Activated CD4-positive, CD25-positive, alpha-beta regulatory T cell (primary cell): ENCODE measurements at places on chromosomes 6 and 20.

- no peak for DNase-seq
These were observed 171.1 kb downstream of the ADAT2 start for GRCh38 chr6:143279385-143279784.

DNA sequence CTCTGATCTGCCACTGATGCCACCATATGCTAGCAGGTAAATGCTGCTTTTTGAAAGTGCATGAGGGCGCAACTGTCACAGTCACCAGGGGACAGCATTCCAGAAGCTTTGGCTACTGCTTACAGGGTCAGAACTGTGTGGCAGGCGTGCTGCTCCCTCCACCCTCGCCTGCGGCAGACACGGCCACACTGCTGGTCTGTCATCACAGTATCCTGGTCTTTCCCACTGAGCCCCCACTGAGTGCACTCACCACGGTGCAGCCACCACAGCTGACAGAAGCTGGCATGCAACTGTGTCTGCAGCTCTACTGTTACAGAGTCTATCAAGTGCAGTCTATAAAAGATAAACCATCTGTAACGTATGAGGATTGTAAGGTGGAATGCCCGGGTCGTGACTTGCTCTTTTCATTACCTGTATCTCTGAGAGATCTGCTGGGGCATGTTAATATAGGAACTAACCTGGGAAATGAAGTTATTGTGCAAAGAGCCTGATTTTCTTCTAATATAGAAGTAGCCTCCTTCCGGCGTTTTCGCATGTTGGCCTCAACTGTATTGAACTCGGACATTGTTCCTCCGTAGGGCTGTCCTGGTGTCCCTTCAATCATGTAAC is 24.5 kb downstream of the GCLC start:
- no peak for DNase-seq

GRCh38 chr6:28553986-28554881 is 28.6 kb downstream of the GPX5 start:
- no peak for DNase-seq

DNA sequence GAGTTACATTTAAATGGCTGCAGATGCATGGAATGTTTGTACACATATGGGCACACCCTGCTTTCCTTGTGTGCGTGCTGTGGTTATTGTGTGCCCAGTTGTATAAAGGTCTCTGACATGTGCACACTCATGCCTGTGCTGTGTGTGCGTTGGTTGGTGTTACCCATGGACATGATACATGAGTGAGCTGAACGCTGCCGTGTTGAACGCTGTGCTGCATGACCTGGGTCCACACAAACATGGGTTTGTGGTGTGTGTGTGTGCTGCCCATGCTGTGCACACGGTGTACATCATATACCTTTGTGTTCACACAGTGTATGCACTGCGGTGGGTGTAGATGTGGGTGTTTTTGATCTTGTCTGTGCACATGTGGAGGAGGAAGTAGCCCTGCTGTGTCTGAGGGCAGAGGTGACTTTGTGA is 54.4 kb downstream of the TOX2 start:
- no peak for DNase-seq

- no peak for DNase-seq
These were observed 48.3 kb downstream of the PPP1R16B start for GRCh38 chr20:38853759-38854158.

- no peak for DNase-seq
These were observed 1.4 kb upstream of the DAAM2 start for GRCh38 chr6:39790772-39791171.

DNA sequence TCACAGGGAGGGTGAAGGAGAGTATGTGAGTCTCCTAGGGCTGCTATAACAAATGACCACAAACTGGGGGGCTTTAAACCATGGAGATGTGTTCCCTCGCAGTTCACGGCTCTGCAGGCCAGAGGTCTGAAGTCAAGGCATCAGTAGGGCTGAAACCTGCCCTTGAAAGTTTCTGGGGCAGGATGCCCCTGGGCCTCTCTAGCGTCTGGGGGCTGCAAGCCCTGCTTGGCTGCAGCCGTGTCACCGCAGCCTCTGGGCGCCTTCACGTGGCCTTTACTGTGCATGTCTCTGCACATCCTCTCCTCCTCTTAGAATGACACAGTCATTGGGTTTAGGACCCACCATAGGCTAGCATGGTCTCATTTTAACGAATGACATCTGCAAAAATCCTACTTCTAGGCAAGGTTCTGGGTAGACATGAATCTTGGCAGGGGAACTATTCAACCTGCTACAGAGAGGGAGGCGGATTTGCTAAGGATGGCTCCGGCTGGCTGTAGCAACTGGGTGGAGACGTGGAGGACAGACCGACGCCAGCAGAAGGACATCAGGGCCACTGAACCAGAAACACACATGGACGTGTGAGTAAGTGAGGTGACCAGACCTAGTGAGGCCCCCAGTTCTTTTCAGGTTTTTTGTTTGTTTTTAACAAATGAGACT is 58.6 kb downstream of the PHACTR3 start:
- no peak for DNase-seq

GRCh38 chr6:138372711-138373463 is 4.8 kb upstream of the SMIM28 start:
- no peak for DNase-seq

DNA sequence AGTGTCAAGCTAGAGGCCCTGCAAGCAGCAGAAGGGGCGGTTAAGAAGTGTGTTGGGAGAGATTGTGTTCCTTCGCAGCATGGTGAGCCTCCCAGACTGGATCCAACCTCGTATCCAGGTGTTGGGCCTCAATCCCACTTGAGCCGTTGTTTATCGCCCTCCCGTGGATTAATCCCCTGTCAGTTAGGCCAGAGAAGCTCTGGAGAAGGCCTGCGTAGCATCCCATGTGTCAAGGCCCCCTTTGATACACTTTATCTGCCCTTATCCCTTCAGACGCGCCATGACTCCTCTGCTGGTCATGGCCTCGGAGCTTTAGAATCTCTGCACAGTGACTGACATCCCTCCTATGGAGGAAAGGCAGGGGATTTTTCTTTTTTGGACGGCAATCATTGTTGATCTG is 181.0 kb downstream of the ZFP64 start:
- DNase-seq: no peak

DNA sequence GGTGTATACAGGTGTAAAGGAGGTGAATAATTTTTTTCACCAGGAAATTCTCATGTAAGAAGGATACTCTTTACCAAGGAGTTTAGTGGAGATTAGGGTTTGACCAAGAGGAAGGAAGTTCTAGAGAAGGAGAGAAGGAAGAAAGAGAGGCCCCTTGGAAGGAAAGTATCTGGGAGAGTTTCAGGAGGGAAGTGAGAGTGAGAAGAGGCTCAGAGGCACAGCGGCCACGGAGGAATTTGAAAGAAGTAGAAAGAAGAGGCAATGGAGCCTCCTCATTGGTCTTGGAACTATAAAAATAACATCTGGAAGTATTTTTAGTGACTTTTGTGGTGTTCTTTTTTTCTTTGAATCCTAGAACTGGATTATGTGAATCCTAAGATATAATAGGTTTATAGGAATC is 50.8 kb upstream of the MCUR1 start:
- no peak for DNase-seq

DNA sequence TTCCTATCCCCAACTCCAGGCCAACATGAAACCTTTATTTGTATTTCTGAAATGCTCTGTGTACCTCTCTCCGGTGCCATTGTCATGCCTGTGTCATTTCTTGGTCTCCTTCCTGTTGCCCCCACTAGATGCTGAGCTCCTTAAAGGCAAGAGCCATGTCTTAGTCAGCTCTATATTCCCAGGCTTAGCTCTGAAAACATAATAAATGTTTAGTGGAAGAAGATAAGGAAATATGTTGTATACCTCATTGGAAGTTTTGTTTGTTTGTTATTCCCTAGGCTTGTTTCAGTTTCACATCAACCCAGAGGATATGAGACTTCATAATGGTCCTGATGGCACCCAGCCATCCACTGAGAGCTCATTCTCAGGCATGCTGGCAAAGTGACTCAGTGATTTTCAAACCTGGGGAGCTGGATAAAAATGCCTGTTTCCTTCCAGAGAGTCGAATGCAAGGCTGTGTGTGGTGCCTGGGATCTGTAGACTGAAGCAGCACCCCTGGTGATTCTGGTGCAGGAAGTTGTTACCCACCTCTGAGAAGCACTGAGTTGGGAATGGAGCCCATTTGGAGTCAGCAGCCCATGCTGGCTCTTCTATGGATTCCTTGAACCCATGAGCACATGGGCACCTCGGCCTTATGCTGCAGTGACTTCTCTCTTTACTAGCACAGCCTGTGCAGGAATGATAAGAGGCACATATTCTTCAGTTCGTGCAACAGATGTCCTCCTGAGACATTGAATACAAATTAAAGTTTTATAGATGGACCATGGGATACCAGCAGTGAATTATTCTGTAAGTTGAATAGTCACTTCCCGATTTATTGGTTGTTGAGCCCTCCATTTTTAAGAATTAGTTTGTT is 205.2 kb downstream of the FARS2 start:
- no peak for DNase-seq

- no peak for DNase-seq
These were observed 80.6 kb downstream of the PHF3 start for GRCh38 chr6:63716169-63716568.

DNA sequence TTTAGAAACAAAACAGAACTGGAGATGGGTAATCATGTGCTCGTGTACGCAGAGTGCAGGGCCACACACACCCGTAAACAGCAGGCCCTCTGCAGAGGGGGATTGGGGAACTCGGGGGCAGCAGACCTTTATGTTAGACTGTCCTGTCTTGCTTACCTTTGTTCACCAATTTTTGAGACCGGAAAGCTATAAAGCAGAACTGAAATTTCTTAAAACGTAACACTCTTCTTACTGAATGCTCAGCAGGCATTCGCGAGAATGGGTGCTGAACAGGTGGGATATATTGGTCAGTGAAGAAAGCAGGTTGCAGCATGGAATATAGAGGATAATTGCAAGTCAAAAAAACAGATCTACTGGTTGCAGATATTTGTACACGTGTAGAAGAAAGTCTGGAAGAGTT is 211.1 kb downstream of the BMP7 start:
- no peak for DNase-seq

- no peak for DNase-seq
These were observed 236.0 kb downstream of the TBXT start for GRCh38 chr6:165931675-165932074.

DNA sequence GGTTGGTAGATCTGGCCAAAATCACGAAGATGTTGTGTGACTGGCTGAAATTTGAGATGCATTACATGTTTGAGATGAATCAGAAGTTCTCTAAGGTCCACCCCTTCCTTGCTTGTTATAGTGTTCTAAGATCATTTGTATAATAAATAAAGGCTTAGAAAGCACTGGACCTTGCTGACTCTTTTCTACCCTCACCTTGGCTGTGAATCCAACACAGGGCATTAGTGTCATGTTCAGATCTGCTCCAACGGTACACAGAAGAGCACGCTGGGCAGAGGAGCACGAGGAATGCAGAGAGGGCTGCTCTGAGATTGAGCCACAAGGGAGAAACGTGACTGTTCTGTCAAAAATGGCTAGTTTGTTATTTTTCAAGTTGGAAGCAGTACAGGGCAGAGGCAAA is 169.5 kb upstream of the HDAC2 start:
- DNase-seq: no peak

- DNase-seq: no peak
These were observed 26.4 kb upstream of the BHLHE23 start for GRCh38 chr20:63032861-63033793.

DNA sequence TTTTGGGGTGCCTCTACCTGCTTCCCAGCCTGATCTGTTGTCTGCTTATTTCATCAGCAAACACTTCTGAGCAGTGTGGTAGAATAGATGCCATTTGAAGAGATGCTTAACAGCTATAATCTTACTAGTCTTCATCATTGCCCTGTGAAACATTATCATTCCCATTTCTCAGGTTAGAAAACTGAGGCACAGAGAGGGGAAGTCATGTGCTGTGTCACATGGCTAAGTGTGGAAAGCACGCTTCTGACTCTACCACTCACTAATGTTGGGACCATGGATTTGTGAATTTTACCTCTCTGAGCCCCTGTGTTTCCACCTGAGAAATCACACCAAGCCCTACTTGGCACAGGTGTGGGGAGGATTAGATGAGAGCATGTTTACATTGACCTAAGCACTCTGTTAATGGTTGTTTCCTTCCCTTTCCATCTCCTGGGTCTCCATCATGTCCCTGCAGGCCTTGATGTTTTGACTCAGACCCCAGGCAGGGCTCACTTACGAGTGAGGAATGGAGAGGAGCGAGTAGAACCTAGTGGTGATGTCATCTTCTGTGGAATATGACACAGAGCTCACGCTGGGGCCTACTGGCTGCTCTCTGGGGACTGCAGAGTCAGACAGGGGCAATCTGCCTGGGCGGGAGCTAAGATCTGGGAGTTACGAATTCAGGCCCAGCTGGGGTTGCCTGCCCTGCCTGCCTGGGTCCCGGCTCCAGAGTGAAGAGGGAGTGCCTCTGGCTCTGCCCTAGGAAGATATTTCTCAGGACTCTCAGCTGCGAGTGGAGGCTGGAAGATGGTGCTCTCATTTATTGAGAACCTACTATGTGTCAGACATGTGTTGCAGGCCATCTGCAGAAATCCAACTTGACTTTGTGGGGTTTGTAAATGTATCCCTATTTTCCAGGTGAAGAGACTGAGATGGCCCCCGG is 64.3 kb downstream of the CDH22 start:
- DNase-seq: no peak

DNA sequence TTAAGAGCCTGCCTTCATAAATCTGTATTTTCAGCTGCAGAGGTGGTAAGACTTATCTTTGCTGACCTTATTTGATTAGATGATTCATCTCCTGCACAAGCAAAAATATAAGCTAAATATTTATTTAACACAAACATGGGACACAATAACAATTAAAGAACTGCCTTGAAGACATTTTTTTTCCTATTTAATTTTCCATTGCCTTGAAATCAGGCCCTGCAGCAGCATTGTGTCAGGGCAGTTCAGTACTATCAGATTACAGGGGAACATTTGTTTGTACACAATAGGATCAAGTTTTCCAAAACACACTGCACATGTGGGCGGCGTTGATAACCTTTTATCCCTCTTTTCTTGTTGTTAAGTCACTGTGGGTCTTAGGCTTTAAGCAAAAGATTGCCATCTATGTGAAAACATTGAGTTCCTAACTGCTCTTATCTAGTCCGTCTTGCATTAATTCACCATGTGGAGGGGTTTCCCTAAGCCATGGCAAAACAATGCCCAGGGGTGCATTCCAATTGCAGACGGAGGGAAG is 7.4 kb downstream of the ADGRF5 start:
- no peak for DNase-seq

GRCh38 chr6:123640567-123641187 is 3.9 kb upstream of the TRDN start:
- DNase-seq: no peak

GRCh38 chr6:29527126-29527525 is 32.4 kb downstream of the UBD start:
- DNase-seq: no peak

DNA sequence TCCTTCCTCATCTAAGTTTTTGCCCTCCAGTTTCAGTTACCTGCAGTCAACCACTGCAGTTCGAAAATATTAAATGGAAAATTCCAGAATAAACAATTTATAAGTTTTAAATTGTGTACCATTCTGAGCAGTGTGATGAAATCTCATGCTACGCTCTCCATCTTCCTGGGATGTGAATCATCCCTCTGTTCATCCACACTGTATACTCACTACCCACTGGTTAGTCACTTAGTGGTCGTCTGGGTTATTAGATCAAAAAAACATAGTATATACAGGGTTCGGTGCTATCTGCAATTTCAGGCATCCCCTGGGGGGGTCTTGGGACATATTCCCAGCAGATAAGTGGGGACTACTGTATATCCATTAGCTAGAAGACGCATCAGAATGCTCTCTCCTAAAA is 151.9 kb upstream of the SLC22A16 start:
- no peak for DNase-seq
